ENCODE measurements at places on chromosomes 1 and 21.

GRCh38 chr1:214389734-214390133 is 108.8 kb downstream of the SMYD2 start:
- no peak for DNase-seq

- no peak for DNase-seq
Observed at GRCh38 chr1:78088015-78088414, 42.2 kb downstream of the GIPC2 start.

DNA sequence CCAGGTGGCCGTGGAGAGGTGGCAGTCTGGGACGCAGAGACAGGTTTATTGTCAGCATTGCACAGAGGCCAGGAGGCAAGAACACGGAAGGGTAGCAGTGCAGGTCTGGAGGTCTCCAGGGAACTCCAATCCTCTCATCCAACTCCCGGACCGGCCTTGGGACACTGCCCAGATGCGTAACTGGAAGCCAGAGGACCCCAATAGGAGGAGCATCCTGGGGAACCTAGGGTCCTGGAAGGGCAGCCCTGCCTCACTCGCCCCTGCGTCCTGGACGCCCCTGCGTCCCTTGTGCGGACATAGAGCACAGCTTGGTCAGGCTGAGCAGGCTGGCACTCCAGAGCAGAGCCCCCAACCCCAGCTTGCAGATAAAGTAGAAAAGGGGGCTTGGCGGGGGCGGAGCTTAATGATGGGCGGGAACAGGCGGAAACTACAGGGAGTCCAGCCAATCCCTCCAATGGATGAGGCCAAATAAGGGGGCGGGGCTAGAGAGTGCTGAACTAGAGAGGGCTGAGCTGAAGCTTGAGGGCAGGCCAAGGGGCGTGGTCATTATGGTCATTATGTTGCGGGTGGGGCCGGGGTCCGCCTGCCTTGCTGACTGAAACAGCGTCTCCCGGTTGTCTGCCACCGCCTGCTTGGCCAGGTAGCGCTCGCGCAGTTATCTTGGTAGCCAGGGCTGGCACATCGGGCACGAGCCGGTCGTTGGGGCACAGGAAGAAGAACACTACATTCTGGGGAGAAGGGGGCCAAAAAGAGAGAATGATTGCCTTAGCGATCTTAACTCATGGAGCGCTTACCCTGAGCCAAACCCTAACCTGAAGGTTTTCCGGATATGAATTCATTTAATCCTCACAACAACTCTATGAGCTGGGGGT is 3.7 kb upstream of the ARHGEF19 start:
- DNase-seq = no peak

- DNase-seq = no peak
Observed at GRCh38 chr1:10473145-10473765, 926 bp upstream of the DFFA start.

GRCh38 chr1:89100412-89100811 is 25.5 kb downstream of the GBP2 start:
- no peak for DNase-seq

DNA sequence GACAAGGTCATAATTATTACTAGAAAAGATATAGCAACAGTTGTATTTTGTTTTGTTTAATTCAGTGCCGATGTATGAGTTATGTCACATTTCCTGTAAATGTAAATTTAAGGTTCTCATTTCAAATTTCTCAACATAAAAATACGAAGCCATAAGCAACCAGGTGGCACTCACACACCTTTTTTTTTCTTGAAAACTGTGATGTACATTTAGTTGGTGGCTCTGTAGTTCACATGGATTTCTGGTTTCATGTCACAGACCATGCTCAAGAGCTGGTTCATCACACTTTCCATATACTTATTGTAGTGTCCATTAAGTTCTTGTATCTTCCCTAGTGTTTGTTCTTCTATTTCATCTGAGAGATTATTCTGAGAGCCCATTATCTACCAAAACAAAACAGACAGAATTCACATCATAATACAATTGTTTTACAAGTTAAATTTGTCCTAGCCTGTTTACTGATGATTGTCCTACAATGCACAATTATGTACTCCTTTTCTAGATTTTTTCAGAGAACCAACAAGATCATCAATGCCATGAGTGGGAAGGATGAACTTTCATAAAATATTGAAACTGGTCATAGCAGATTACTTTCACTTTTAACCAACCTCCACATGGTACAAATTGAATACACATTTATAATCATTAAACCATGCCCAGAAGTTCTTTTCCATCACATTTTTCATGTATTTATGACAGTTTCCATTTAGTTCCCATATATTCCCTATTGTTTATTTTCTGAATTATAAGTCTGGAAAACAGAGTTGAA is 17.1 kb downstream of the ATP6V1G3 start:
- DNase-seq = no peak

DNA sequence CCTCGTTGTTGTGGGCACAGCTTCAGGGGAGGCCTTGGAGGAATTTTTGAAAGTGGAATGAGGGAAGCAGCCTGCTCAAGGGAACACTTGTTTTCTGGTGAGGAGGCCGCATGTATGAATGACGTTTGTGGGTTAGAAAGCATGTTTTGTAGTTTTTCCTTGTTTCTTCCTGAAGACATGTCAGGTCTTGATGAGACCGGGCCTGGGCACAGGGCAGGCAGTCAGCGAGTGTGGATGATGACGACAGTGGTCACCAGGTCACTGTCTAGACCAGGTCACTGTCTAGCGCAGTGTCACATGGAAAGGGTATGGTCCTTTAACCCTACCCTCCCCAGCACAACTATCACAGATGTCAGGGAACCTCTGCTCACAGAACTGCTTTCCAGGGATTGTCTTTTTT is 7.3 kb downstream of the PSEN2 start:
- no peak for DNase-seq

DNA sequence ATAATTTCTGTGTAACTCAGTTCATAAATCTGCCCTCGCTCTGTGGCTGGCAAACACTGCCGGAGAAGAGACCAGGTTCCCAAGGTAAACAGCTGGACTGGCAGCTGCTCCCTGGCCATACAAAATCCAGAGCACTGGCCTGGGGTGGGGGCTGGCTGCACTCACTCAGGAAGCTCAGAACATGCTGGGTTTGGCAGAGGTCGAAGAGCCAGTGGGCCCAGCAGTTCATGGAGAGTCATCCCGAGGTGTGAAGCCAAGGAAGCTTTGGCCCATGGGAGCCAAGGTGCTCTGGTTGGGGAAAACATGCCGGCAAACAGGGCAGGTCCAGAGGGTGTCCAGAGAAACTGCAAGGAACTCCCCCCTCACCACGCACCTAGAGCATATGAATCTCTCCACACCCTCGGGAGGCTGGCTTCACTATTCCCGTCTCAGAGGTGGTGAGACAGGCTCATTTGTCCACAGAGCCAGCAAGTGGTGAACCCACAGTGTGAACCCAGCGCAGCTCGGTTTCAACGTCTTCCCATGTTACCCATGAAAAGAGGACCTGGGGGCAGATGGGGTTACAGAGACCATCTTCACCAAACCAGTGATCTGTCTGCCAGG is 102.4 kb downstream of the DMRTB1 start:
- no peak for DNase-seq

DNA sequence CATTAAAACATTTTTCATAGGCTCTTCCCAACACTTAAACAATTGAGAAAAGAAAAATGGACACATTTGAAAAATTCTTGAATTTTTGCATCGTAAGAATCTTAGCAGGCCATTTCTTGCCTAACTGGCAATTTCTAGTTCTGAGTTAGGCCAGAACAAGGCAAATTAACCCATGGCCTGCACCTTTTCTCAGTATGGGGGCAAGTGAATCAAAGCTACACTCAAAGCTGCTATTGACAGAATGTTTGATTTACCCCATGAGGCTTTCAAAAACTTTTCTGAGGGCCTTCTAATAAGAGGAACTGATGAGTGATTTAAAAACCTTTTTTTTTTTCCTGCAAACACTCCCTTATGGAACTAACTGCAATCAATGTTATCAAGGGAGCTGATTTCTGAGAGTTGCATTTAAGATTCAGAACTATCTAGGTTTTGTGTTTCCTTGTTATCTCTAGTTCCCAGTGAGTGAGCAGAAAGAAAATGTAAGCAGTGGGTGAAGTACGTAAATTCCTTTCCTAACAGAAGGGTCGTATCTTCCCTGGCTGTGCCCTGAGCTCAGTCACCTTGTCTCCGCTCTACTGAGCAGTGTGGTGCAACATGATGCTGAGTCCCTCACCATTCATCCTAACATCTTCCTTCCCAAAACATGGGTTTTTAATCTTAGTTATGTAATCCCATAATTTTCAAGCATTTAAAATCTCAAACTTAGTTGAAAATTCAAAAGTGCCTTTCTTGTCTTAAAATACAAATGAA is 353.7 kb downstream of the DPYD start:
- no peak for DNase-seq

- no peak for DNase-seq
Observed at GRCh38 chr1:234643850-234644134, 33.8 kb upstream of the IRF2BP2 start.

GRCh38 chr21:15754640-15755039 is 24.9 kb downstream of the USP25 start:
- no peak for DNase-seq

GRCh38 chr21:33230545-33231324 is 997 bp downstream of the IFNAR2 start:
- DNase-seq = peak; percentile 13

DNA sequence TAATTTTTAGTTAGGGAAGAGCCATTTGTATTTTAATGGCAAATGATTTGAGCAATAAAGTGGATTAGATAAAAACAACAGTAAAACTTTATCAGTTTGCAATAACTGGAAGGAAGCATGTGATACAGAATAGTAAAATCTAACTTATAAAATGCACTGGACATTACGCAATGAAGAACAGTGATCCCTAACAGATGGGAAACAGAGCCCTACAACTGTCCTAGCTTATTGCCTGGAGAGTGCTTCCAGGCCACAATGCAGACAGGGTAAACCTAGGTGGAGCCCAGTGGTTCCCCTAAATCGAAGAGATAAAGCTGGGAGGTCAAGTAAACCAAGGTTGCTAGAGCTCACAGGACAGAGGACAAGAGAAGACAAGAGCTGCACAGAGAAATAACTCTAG is 7.0 kb downstream of the OMA1 start:
- no peak for DNase-seq

- no peak for DNase-seq
Observed at GRCh38 chr21:24222676-24223075, 1384.6 kb downstream of the MRPL39 start.

- DNase-seq = no peak
Observed at GRCh38 chr1:87979079-87979478, 650.4 kb downstream of the LMO4 start.

DNA sequence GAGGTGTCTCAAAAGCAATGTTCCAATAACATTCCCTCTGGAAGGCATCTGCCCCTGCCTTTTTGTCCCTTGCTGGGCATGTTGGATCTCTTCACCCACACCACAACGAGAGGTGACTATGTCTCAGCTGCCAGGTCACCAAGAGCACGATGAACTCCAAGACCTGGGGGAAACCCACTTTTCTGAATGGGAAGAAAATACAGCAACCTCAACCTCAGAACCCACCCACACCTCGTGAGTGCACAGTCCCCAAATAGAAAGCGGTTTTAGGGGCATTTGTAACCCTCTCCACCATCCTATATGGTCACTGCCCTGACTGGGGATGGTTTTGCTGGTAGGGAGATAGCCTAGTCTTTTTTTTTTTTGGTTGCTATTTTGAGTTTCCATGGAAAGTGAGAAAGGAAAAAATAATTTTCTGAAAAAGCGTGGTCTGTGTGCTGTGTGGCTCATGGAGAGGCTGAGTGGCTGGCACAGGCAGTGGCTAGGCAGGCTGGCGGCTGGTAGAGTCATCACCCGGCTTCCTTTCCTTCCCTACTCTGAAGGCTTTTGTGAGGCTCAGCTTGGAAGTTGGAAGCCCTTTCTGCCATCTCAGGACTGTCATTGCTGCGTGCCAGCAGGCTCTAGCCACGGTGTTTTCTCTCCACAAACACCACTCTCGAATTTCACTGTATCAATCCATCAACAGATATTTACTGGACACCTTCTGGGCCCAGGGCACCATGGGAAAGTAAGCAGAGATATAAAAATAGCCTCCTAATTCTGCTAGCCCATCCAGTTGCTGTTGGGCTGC is 15.8 kb downstream of the TSPAN2 start:
- no peak for DNase-seq

- DNase-seq = no peak
Observed at GRCh38 chr1:92964998-92965397, 3.7 kb upstream of the DIPK1A start.

GRCh38 chr1:243415663-243416408 is 160.0 kb downstream of the SDCCAG8 start:
- no peak for DNase-seq

- DNase-seq = no peak
Observed at GRCh38 chr1:225480825-225481434, 53.1 kb upstream of the LBR start.

- DNase-seq = no peak
Observed at GRCh38 chr1:212196355-212196754, 88.9 kb upstream of the PPP2R5A start.

DNA sequence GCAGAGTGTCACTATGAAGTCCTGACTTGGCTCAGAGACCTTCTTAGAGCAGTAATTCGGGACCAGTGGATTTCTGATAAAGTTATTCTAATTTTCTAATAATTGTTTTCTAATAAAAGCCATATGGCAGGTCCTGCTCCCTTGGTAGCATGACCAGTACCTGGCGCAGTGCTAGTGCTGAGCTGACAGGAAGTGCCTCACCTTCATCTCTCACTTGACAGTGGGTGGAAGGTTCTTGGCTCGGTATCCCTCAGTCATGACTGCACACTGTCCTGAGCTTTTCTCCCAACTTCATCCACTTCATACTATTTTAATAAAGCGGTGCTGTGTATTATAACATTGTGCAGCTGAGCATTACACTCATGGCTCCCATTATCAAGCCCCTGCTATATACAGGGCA is 14.1 kb downstream of the VANGL1 start:
- DNase-seq = no peak

GRCh38 chr1:235060607-235061470 is 67.8 kb downstream of the TOMM20 start:
- no peak for DNase-seq

DNA sequence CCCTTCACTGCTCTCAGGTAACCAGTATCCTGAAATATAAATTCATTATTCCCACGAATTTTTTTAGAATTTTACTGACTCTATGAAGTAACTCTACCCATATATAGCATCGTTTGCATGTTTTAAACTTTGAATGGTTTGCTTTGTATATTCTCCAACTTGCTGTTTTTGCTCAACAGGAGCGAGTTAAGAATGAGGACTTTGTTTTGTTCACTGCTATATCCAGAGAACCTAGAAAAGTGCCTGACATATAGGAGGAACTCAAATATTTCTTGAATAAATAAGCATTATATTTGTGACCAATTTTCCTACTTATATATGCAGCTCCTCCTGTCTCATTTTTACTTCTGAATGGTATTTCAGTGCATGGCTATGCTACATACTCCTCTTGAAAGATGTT is 43.4 kb downstream of the NUF2 start:
- DNase-seq = no peak

DNA sequence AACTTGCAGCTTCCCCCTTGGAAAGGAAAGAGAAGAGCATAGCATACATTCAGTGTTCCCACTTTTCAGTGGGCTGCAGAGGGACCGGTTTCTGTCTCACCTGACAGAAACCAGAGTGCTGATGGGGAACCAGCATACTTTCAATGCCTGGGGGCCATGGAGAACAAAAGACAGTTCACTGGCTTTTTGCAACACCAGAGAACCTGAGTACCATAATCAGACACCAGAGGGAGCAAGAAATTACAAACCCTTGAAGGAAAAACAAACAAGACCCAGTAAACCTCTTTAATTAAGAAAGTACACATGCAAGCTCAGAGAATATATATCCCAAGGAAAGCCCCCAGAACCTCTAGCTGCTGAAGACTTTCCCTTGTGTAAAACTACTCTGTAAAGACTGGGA is 51.1 kb downstream of the CSMD2 start:
- DNase-seq = no peak

Measured in stimulated activated CD4-positive, alpha-beta T cell treated with anti-CD3 and anti-CD28 coated beads, Interleukin-1b, Interleukin-23, amount 100 ng/mL, for 24 hours (primary cell).